Activated gamma-delta T cell treated with anti-CD3 and anti-CD28 coated beads, Interleukin-2, amount 50 U/mL, for 16 hours (primary cell): ENCODE measurements at places on chromosomes 12 and 14.

- no peak for DNase-seq
Observed at GRCh38 chr14:96162741-96163140, 41.9 kb upstream of the BDKRB2 start.

DNA sequence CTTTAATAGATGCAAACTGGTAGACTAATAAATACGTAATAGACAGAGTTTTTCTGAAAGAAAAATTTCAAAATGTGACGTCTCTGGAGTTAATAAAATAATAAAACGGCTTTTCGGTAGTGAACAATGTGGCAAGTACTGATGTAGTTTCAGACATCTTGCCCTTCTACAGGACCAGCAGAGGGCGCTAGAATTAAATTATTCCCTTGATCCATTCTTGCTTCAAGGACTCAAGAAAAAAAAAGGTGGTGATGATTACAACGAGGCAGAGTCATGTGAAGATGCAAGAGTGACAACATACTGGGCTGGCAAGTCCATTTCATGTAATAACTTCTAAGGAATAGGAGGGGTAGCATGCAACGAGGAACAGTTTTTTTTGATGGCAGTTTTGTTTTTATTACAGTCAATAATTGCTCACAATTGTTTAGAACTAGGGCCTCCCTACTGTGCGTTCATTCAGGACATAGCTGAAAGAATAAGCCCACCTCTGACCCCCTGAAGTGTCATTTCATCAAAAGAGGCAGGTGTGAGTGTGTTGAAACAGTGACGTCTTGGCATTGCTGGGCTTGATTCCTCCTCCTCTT is 101.0 kb upstream of the GZMB start:
- DNase-seq = no peak

DNA sequence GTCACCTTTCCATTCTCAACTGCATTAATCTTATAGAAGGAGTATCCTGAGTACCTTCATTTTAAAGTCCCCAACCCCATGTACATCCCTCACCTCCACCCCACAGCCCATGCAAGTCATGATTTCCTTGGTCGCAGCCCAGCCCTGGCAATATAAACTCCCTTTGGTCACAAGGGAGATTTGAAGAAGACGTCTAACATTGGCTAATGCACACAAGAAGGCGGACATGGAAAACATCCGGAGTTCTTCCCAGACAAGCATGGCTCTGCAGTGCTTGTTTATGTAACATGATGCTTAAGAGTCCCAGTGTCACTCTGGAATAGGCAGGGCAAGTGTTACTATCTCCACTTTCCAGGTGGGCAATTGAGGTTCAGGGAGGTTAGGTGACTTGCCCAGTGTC is 277.6 kb downstream of the DPF3 start:
- DNase-seq = no peak

DNA sequence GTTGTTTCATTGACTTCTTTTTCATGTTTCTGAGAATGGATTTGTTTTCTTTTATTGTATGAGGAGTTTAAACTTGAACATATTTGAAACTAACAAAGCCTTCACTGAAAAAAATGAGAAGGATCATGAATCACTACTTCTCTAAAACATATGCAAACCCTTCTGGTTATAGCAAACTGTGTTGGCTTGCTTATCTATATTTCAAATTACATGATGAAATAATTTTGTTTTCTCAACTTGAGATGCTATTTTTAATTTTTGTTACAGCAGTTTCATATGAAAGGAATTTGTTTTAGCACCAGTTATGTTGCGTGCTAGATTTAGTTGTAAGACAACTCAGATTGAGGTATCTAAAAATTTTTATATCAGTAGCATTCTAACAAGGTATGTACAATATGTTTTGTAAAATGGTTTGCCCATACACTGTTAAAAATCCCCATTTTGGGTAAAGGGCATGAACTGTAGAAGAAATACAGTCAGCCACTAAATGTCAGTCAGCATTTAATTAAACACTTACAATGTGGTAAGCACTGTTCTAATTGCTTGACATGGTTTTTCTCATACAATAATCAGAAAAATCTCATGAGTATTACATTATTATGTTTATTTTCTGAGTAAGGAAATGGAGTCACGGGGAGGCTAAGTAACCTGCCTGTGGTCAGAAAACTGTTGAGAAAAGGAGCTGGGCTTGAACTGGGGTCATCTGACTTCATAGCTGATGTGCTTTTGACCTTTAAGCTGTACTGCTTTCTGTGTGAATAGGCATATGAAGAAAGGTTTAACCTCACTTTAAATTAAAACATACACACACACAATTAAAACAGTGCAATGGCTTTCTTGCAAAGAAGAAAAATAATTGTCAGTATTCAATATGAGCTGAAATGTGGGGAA is 105.7 kb downstream of the PLEKHA5 start:
- no peak for DNase-seq

- no peak for DNase-seq
Observed at GRCh38 chr14:47606566-47606965, 68.8 kb downstream of the MDGA2 start.
